ENCODE measurements at places on chromosomes 6 and 20.

- DNase-seq = no peak
Measured at GRCh38 chr6:43250992-43251373, 7.7 kb downstream of the TTBK1 start.

DNA sequence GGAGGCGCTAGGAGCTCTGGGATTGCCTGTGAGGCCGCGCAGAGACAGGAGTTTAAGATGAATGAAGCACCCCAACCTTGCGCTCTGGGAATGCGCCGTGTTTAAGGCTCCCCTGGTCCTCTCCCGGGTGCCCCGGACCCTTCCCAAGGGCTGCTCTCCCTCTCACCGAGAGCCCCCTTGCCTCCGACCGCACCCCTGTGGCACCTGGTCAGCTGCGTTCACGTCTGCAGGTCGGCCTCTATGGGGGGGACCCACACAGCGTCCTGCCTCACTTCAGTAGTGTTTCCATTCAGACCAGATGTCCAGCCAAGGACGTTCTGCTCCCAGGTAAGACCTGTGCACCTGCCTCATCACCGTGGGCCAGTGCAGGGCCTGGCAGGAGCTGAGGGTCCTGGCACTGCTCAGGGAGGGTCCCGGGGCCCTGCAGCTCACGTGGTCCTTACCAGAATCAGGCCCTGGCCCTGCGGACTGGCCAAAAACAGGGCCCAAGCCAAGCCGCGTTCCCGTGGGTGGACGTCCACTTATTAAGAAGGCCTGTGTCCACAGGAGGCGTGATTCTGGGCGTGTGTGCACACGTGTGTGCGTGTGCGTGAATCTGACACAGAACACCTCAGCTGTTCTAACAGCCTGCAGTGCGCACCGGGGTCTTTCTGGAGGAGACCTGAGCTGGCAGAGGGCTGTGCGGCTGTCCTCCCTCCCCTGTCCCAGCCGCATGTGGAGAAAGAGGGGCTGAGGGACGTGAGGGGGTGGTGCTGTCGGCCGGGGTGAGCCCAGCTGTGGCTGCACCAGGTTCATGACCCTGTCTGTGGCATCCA lies 79.9 kb upstream of the BHLHE23 start:
- peak; percentile 41 for DNase-seq

GRCh38 chr20:18395544-18395943 lies 71.3 kb downstream of the DZANK1 start:
- no peak for DNase-seq

GRCh38 chr6:142760152-142760551 lies 184.8 kb downstream of the HIVEP2 start:
- no peak for DNase-seq

- DNase-seq = no peak
Measured at GRCh38 chr20:4166726-4167035, 151.3 kb upstream of the RNF24 start.

DNA sequence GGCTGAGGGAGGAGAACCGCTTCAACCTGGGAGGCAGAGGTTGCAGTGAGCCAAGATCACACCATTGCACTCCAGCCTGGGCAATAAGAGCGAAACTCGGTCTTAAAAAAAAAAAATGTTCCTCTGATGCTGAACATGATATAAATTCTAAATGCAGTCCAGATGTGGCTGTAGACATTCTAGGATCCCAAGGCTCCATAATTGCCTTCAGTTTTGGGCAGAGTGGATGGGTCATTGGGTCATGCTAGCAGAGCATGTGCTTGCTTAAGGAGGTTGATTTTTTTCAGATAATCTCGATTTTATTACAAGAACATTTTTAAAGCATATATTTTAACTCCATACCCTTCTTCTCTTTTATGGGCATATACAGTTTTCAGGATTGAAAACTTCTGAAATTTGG lies 112.0 kb downstream of the UTRN start:
- no peak for DNase-seq

DNA sequence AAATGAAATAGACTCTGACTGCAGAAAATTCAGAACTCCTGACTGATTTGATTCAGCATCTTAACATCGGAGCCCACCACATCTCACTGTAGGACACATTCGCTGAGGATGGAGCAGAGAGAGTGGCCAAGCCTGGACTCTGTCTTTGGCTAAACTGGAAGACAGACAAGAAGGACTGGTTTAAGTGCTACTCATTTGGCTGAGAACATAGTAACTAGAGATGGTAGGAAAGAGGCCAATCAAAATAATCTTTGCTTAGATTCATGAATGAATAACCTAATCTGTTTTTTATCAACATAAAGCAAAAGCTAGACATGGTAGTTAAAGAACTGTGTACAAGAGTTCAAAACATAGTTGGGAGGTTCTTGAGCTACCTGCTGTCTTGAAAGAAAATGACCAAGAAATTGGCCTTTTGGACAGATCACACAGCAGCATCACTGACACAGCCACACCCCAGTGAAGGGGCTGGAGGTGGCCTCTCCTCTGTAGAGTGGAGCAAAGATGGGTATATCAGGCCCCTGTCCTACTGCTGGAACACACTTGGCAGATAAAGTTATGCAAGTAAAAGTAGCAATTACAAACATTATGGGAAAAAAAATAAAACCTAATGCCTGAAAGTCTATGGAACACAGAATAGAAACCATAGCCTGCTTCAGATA lies 87.1 kb upstream of the NT5E start:
- DNase-seq = no peak

GRCh38 chr6:36373368-36374019 lies 14.0 kb downstream of the ETV7 start:
- no peak for DNase-seq

GRCh38 chr6:18388942-18389341 lies 1.8 kb downstream of the RNF144B start:
- no peak for DNase-seq

DNA sequence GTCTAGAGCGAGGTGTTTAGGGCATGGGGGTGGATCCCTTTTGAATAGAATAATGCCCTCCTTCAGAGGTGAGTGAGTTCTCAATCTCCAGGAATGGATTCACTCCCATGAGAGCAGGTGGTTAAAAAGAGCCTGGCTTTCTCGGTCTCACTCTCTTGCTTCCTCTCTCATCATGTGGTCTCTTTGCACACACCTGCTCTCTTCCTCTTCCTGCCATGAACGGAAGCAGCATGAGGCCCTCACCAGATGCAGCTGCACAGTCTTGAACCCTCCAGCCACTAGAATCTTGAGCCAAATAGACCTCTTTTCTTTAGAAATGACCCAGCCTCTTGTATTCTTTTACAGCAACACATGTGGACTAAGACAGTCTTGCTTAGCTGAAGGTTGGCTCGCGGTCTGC lies 119.3 kb downstream of the BMP7 start:
- DNase-seq = no peak

GRCh38 chr6:151160929-151161757 lies 78.6 kb upstream of the AKAP12 start:
- DNase-seq = no peak

DNA sequence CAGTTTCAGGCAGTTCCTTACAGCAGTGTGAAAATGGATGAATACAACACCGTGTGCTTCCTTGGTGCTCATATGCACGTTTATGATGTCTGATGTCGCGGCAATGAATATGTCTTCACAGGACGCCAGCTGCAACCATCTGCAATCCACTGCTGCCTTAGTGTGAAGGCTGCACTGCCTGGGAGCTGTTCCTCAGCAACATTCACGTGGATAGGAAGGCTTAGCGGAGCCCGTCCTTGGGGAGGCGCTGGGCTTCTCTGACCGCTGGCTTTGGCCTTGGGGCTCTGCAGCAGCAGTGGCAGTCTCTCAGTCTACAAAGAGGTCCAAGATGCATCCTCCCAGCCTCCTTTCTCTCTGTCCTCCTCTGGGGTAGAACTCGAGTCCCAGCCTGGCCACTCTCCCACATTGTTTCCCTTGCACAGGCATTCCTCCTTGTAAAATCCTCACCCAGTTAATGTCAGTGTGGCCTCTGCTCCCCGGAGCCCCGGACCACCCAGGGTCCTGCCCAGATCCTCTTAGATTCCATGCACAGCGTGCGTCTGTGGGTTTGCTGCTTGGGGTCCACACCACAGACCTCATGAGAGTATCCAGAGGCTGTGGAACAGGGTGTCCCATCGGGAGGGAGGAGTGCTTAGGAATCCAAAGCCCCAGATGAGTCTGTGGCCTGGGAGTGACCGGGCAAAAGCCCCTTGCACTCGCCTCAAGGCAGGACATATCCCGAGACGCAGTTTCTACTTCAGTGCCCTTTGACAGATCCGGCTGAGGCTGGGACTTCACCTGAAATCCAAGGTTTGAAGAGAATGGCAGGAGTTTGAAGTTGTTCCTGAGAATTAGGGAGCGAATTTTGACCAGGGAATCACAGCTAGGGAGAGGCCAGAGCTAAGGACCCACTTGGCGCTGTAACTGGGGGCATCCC lies 181.3 kb downstream of the THBS2 start:
- DNase-seq = no peak

- DNase-seq = peak; percentile 83
Measured at GRCh38 chr6:16700202-16700915, 60.9 kb downstream of the ATXN1 start.

- no peak for DNase-seq
Measured at GRCh38 chr6:130670142-130670541, 157.1 kb upstream of the SMLR1 start.

- no peak for DNase-seq
Measured at GRCh38 chr20:34829191-34829590, 3.7 kb upstream of the NCOA6 start.

- DNase-seq = no peak
Measured at GRCh38 chr6:155434096-155434495, 21.5 kb downstream of the NOX3 start.

DNA sequence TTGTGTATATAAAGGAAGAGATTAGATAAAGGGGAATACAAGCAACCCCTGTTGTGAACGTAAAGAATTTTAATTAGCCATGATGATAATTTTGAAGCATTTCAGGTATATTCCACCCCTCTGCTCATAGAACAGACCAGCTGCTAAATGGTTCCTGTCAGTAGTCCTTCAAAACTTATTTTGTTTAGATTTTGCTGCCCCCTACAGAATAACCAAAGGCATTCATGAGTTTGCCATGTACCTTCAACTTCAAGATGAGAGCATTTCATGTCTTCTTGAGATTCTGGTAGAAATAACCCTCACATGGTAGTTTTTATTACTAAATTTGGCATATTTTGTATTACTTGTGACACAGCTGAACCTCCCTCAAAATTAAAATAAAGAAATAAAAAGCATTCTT lies 1586.7 kb downstream of the HACE1 start:
- DNase-seq = no peak

DNA sequence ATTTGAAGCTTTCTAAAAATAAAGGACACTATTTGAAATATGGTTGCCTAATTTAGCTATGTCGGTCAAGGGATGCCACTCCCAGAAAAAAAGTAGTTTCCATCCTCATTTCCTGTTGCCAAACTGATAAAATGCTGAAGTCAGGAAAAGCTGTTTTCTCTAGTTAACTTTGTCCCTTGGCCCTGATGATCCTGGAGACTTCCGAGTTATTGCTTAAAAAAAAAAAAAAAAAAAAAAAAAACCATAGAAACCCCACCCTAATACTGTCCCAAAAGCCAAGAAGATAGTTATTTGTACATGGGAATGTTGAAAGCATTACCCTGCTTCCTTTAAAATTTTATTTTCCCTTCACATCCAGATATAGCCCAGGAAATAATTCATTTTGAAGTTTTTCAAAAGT lies 236.7 kb downstream of the SOD2 start:
- no peak for DNase-seq

Data from activated CD8-positive, alpha-beta memory T cell treated with anti-CD3 and anti-CD28 coated beads for 24 hours (primary cell).